AG09319 (cell line): ENCODE measurements at places on chromosomes 11 and 22.

GRCh38 chr11:130814440-130815096, 101.7 kb downstream of the SNX19 start:
- no peak for DNase-seq

- no peak for DNase-seq
These were observed 28.9 kb downstream of the AP2A2 start for GRCh38 chr11:954392-955153.

DNA sequence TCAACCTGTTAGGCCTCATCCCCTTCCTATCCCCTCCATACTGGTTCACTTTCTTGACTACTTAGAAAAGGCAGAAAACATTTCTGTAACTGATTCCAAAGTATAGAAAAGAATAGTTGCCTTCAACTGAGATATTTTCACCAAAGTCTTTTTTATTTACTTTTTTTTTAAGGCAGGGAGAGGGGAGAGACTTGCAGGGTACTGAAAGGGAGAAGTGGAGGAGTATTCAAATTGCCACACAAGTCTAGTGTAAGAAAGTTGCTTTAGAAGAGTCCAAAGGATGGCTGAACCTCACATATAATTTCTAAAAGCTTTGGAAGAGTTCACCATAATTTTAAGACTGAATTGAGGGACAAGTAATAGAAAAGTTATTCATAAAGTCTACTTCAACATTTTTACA, 6.3 kb downstream of the PHF21A start:
- no peak for DNase-seq

- DNase-seq, result no peak
These were observed 19.9 kb upstream of the SYT13 start for GRCh38 chr11:45305874-45306623.

- DNase-seq, result no peak
These were observed 24.6 kb upstream of the SMPD1 start for GRCh38 chr11:6365659-6366058.

DNA sequence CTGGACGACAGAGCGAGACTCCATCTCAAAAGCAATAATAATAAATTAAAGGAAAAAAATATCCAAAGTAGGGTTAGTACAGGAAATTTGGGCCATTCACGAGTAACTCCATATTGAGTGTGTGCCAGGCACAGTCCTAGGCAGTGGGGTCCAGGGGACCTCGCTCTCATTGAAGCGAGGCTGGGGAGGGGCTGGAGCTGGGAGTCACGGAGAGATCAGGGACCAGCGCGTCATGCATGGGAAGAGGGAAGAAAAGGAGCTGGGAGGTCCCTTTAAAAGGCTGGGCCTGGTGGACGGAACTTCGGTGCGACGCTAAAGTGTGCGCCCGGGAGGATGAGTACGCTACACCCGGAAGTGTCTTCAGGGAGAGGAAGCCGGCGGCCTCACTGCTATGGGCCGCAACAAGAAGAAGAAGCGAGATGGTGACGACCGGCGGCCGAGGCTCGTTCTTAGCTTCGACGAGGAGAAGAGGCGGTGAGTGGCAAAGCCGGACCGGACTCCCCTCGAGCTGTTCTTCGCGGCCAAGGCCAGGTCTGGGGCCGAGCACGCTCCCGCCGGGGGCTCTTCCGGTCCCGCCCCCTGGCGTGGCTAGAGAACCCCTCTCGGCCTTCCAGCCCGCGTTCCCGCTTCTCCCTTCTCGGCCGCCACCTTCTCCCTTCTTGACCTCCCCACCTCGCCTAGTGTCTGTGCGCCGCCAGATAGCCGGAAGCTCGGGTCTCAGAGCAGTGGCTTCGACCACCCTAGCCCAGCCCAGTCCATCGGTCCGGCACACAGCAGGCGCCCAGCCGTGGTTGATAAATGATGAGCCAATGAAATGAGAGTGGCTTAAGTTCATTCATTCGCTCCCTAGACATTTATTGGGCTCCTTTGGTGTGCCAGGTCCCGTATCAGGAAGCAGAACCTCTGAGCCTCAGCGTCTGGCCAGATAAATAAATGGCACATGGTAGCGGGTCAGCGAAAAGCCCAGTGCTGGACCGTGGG, at the start of gene NOL12:
Gene NOL12 (plus strand): TSS at position 342 of the 981 bp plus-strand sequence. CDS start 50 bp downstream, at position 392.
- DNase-seq, result no peak
